ENCODE measurements at places on chromosomes 7 and 10.

DNA sequence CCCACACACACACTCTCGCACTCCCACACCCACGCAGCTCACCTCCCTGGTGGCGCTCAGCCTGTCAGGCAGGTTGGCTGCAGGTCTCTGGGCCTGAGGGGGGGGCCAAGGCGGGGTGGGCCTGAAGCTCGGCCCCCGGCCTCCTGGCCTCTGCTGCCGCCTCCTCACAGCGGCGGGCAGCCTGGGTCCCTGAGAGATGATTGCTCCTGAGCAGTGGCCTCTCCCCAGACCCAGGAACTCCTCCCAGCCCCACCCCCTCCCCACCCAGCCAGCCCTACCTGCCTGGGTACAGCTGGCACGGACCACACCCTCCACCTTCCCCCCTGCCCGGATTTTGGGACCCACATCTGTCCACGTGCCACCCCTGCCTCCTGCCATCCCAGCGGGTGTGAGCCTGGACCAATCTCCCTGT is 4.6 kb upstream of the TMEM184A start:
- DNase-seq = no peak

DNA sequence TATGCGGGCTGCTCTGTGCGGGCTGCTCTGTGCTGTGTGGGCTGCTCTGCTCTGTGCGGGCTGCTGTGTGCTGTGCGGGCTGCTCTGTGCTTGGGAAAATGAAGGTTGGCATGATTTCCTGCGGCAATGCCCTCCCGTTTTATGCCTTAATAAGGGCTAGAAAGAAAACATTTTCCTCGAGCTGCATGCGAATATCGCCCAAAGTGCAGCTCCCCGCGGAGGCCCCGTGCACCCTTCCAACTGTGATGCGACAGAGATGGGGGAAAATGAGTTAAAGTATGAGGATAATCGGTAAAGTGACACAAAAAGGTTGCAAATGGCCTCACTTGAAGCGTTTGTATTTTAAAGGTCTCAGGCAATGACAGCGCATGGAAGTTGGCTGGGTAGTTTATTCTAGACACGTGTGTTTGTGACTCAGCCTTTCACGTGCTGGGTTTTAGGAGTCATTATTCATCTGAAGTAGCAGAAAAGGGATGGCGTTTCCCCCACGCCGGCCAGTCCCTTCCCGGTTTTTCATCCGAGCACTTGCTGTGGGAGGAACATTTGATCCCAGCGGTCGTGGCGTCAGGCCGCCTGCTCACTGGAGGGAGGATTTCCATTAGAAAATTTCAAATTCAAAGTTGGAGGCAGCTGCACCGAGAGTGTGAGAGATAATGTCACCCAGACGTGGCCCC is 220.7 kb downstream of the ADARB2 start:
- DNase-seq = no peak

DNA sequence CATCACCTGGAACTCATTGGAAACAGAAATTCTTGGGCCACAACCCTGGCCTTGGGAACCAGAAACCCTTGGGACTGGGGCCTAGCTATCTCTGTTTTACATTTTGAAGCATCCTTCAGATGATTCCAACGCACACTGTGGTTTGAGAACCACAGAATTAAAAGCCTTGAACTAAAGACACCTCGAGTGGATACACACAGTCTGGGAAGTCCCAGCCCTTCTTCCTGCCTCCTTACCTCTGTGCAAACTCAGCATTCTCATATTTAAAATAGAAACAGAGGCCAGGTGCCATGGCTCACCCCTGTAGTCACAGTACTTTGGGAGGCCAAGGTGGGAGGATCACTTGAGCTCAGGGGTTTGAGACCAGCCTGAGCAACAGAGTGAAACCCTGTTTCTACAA is 12.9 kb downstream of the NPFFR1 start:
- no peak for DNase-seq

DNA sequence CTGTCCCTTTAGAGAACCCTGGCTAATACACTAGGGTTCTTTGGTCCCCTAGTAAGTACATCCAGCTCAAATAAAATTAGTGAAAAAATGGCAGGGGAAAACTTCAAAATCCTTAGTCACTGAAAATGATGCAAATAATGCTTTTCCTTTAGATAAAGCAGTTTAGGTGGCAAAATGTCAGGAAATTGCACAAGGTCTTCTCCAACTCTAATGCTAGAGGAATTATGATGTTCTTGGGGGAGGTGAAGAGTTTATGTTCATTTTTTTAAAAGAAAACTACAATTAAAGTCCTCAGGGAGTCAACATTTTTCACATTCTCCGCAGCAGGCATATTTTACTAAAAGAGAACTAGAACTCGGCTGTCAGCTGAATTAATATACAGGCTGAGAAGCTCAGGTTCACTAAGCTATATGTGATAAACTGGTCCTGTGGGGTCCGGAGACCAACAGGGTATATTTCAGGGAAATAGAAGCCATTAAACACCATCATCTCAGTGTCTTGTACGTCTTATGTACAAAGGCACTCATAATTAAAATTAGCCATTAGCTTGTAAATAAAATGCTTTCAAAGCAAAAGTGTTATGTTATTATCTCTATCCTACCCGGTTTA is 1164.7 kb upstream of the AUTS2 start:
- DNase-seq = no peak

DNA sequence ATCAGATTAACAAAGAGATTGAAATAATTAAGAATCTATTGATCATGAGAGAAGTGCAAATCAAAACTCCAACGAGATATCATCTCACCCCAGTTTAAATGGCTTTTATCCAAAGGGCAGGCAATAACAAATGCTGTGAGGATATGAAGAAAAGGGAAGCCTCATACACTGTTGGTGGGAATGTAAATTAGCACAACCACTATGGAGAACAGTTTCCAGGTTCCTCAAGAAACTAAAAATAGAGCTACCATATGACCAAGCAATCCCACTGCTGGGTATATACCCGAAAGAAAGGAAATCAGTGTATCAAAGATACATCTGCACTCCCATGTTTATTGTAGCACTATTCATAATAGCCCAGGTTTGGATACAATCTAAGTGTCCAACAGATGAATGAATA is 13.8 kb downstream of the FGL2 start:
- DNase-seq = no peak

GRCh38 chr10:103166523-103166922 is 26.5 kb downstream of the NT5C2 start:
- DNase-seq = no peak

- no peak for DNase-seq
Measured at GRCh38 chr7:17236171-17236570, 62.3 kb upstream of the AHR start.

DNA sequence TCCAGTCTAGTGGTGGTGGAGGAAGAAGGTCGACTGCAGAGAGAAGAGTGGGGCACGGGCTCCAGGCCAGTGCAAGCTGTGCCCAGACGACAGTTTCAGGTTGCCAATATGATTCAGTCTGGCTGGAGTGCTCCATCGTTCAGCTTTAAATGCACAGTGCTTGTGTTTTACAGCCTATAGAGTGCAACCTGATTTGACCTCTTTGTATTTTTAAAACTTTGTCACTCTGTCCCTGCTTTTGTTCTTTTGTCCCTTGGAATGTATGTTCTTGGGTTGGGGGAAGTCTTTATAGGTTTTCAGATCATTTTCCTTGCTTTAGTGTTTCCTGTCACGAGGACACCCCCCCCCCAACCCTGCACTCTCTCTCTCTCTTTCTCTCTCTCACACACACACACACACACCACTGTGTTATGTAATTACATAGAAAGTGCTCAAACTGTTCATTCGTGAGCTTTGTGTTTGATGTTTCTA is 198.0 kb downstream of the CAMK1D start:
- DNase-seq = no peak

DNA sequence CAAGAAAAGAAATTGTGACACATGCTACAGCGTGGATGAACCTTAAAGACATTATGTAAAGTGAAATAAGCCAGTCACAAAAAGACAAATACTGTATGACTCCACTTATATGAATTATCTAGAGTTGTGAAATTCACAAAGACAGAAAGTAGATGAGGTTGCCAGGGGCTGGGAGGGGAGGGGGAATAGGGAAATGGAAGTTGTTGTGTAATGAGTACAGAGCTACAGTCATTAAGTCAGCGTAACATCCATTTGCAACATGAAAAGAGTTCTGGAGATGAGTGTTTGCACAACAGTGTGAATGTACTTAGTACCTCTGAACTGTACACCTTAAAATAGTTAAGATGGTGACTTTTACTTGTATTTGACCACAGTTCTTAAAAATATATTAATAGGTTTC is 112.1 kb upstream of the CDK1 start:
- no peak for DNase-seq

DNA sequence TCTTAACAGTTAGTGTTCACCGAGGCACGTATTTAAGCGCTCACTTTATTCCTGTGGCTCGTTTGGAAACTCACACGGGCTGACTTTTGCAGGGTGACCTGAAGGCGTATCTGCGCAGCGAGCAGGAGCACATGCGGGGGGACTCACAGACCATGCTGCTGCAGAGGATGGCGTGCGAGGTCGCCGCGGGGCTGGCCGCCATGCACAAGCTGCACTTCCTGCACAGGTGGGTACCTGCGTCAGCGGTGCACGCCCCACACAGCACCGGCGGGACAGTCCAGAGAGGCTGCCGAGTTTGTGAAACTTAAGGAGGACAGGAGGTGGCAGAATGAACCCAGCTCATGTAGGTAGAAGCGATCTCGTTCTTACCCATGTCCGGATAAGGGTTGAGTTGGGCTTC is 39.8 kb upstream of the BHLHA15 start:
- no peak for DNase-seq

GRCh38 chr10:51867956-51868355 is 168.6 kb upstream of the CSTF2T start:
- no peak for DNase-seq

- DNase-seq = no peak
Measured at GRCh38 chr7:25006276-25006675, 26.3 kb upstream of the OSBPL3 start.

GRCh38 chr7:137717045-137717444 is 129.7 kb downstream of the DGKI start:
- no peak for DNase-seq

GRCh38 chr7:121916211-121916610 is 43.2 kb downstream of the PTPRZ1 start:
- DNase-seq = no peak

- DNase-seq = no peak
Measured at GRCh38 chr10:15147594-15148392, 20.7 kb downstream of the NMT2 start.

- no peak for DNase-seq
Measured at GRCh38 chr7:155999631-156000489, 187.6 kb upstream of the SHH start.

GRCh38 chr10:19194866-19195265 is 146.3 kb downstream of the MALRD1 start:
- DNase-seq = no peak

GRCh38 chr7:155380221-155380861 is 77.6 kb upstream of the EN2 start:
- peak; percentile 50 for DNase-seq

DNA sequence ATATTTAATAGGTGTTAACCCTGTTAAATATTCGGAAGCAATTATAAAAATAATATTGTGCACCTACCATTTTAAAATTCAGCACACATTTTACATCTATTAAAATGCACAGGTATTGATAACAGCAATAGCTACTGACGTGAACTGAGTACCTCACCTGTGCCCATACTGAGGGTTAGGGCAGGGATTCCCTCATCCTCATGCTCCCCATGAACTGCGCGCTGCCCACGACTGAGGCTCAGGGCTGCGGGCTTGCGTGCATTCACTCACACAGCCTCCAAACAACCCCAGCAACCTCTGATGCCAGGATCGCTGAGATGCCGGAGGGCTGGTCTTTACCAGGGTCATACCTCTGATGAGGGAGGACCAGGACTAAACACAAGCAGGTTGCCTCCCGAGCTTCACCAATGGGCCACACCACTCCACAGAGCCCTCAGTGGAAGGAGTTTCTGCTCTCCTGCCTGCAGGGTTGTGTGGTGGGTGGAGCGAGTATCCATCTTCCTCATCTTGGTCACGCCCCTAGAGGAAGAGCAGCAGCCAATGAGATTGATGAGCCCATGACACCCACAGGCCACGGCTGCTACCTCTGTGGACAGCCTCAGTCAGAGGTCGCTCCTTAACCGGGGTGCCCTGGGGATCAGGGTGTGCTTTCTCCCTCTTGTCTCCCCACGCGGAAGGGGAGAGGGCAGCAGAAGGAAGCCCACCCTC is 478.3 kb downstream of the TNS3 start:
- no peak for DNase-seq

DNA sequence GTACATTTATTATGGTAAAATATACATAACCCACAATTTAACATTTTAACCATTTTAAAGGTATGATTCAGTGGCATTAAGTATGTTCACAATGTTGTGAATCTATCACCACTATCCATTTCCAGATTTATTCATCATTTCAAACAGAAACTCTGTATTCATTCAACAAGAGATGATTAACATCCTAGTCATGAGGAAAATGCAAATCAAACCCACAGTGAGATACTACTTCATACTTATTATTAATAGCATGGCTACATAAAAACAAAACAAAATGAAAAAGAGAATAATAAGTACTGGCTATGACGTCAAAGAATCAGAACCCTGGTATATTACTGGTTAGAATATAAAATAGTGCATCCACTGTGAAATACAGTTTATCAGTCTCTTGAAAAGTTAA is 386.6 kb upstream of the POM121L12 start:
- no peak for DNase-seq

- no peak for DNase-seq
Measured at GRCh38 chr7:2251841-2252771, 10.1 kb downstream of the NUDT1 start.

DNA sequence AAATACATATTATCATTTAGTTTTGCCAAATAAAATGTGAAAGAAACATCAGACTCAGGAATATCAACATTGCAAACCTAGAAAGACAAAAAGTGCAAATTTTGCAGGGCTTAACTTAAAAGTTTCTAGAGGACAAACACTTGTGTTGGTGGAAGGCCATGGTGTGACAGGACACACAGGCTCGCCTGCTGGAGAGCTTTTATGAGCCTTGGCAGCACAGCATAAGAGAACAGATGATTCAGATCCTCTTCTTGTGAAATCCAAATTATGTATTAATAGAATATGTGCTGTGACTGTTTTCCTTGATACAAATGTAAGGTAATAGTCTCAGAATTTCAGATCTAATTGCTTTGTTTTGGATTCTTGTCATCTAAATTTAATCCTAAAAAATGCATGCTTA is 72.9 kb upstream of the ABCB5 start:
- DNase-seq = no peak

Measured in NCI-H2081 treated with DMSO at 0.1 percent for 48 hours (cell line).